ENCODE measurements at places on chromosomes 3 and 15.
A peak's percentile ranks its signal among the peaks of the same experiment; 100 is the strongest.

DNA sequence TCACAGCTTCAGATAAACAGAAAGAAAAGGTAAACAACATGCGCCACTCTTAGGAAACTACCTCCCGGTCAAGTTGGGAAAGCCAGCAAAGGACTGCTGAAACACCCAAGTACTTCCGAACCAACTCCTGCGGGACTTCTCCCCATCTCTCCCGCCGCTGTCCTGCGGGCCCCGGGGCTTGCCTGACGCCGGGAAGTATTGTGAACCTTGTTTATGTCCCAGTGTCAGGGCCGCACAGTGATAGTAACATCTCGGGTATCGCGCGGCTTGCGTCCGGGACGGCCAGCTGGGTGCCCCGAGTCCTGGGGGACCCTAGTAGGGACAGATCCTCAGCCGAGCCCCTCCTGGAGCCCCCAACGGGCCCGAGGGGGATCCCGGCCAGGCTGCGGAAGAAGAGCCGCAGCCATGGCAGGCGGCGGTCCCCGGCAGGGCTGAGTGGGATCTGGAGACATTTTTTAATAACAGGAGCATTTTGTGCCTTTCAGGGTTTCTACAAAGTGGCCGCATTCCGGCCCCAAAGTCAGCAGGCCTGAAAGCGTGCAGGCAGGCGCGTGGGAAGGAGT, 756 bp downstream of the CLPX start:
- DNase-seq = peak; percentile 79

GRCh38 chr15:82851306-82851850, 42.0 kb downstream of the WHAMM start:
- peak; percentile 22 for DNase-seq

- DNase-seq = no peak
These were observed 50.3 kb downstream of the CHSY1 start for GRCh38 chr15:101201411-101202174.

DNA sequence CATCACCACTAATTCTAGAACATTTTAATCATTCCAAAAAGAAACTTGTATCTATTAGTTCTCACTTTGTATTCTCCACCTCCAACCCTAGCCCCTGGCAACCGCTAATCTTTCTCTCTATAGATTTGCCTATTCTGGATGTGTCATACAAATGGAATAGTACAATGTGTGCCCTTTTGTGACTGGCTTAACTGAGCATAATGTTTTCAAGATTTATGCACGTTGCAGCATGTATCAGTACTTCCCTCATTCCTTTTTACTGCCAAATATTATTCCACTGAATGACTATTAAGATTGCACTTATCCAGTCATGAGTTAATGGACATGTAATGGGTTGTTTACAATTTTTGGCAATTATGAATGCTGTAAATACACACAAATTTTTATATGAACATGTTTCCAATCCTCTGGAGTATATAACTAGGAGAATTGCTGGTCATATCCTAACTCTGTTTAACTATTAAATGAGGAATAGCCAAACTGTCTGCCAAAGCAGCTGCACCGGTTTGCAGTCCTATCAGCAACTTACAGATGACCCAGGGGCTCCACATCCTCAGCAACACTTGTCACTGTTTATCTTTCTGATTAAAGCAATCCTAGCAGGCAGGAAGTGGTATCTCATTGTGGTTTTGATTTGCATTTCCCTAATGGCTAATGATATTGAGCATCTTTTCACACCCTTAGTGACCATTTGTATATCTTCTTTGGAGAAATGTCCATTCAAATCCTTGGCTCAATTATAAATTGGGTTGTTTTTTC, 42.9 kb downstream of the DCUN1D1 start:
- no peak for DNase-seq

GRCh38 chr3:12946251-12946648, 104.9 kb upstream of the RPL32 start:
- no peak for DNase-seq

DNA sequence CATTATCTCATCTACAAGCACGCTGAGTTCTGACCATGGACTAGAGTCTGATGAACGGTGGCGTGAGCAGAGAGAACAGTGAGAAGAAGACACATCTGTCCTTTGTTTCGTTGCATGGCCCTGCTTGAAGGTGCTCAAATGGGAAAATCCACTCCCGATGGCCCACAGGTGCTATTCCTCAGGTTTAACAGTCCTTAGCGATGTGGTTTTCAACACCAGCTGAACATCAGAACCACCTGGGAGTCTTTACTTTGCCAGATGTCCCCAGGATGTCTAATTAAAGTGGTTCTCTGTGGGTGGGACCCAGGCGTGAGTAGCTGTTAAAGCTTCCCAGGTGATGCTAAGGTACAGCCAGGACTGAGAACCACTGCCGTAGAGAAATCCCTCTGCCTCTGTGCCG, 13.0 kb downstream of the ADAMTS17 start:
- DNase-seq = no peak

- no peak for DNase-seq
These were observed 83.4 kb downstream of the CD200R1L start for GRCh38 chr3:112763258-112763657.

GRCh38 chr15:25504307-25504706, 65.5 kb upstream of the UBE3A start:
- no peak for DNase-seq

- no peak for DNase-seq
These were observed 494.7 kb upstream of the NECTIN3 start for GRCh38 chr3:110576960-110577359.

DNA sequence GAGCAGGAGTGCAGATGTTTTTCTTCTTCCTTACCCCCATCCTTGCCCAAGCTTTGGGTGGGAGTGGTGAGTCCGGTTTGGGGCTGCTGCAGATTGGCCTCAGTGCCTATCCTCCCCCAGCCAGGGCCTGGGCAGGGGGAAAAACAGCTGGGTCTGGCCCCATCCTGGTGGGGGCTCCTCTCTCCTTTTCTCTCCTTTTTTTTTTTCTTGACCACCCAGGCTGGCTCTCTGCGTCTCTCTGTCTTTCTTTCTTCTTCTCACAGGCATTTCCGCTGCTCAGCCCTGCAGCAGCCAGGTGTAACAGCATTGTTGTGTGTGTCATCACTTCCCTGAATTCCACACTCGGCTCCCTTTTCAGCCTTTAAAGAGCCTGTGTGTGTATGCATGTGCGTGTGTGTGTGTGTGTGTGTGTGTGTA, 2.0 kb downstream of the FOXL2NB start:
- no peak for DNase-seq

GRCh38 chr3:174346141-174346540, 513.0 kb upstream of the NAALADL2 start:
- no peak for DNase-seq

DNA sequence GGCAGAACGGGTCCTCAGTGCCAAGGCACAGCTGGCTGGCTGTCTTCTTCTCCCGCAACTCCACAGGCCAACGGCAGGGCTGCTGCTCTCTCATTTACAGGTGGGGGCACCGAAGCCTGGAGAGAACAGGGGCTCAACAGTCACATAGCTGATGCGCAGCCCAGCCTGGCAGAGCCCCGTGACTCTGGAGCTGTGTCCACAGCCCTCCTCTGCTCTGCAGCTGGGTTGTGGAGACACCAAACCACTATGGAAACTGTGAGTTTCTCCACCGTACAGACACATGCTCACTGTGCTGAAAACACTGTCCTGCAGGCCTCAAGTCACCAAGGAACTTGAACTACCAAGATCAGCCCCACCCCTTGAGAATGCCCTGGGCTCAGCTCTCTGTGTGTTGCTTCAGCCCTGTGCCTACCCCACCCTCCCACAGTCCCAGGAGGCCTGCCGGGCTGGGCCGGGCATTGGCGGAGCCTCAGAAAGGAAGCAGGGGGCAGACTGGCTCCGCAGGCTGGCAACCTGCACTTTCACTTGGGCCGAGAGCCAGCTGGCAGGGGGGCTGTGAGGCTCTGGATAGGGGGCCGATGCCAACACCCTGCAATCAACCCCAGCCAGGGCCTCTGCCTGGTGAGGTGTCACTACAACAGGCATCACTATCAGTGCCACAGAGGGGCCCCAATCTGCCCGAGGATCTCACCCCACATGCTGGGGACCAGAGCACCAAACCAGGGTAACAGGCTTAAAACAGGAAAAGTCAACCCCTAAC, 113.7 kb upstream of the RPL32 start:
- no peak for DNase-seq

DNA sequence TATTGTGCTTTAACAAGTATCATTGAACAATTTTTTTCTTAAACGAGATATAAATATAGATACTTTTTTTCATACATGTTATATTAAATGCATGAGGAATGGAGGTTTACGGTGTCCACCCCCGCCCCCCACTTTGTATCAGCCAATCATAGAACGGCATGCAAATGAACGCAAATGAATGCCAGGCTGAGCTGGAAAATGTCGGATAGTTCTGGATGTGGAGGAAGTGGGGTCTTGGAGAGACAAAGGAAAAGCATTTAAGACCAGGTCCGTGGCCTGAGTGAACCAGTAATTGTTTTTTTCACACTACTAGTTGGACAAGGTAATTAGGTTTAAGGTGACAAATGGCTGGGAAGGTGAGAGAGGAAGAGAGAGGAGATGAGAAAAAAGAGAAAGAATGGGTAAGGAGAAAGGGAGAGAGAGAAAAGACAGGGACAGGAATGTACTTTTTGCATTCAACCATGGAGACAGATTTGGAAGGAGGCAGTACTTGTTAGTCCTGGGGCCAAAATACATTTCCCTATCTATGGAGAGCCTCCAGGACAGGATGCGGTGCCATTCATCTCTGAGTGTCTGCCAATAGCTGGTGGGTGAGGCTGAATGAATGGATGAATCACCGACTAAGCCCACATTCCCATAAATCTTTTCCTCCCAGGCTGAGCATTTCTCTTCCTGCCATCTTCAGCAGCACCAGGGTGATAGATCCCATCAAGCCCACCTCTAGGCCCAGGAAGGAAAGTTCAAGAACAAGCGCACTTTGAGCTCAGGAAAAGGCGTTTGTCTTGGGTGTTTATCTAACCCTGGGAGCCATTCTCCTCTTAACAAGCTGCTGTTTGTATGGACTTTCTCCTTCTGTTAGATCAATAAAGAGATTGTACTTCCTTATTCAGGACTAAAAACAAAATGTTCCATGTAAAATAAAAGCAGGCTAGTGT, 1.4 kb upstream of the RAD18 start:
- DNase-seq = no peak

- DNase-seq = no peak
These were observed 137.5 kb downstream of the ADAM10 start for GRCh38 chr15:58611731-58612676.
